GF-D8 (cell line): ENCODE measurements at places on chromosomes 16 and 17.

DNA sequence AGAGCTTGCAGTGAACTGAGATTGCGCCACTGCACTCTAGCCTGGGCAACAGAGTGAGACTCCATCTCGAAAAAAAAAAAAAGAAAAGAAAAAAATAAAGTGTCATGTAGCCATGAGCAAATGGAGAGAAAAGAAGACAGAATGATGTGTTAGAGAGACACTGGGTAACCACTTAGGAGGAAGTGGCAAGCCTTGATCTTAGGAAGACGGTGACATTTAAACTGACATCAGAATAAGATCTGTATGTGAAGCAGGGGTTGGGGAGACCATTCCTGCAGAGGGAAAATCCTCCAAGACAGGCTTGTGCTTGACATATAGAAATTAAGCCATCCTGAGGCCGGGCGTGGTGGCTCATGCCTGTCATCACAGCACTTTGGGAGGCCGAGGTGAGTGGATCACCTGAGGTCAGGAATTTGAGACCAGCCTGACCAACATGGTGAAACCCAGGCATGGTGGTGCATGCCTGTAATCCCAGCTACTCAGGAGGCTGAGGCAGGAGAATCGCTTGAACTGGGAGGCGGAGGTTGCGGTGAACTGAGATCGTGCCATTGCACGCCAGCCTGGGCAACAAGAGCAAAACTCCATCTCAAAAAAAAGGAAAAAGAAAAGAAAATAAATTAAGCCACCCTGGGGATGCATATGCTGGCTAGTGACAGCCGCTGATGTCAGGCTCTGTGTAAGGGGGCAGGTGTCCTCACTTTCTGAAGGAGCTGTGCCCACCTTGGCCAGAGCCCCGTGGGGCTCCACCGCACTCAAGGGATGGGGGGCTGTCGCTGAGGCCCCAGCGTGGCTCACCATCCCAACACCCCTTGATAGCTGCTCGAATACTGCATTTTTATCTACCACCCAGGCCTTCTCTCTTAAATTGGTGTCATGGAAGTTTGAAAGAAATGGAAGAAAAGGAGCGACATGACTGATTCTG, 13.1 kb upstream of the CYB5B start:
- no peak for DNase-seq

DNA sequence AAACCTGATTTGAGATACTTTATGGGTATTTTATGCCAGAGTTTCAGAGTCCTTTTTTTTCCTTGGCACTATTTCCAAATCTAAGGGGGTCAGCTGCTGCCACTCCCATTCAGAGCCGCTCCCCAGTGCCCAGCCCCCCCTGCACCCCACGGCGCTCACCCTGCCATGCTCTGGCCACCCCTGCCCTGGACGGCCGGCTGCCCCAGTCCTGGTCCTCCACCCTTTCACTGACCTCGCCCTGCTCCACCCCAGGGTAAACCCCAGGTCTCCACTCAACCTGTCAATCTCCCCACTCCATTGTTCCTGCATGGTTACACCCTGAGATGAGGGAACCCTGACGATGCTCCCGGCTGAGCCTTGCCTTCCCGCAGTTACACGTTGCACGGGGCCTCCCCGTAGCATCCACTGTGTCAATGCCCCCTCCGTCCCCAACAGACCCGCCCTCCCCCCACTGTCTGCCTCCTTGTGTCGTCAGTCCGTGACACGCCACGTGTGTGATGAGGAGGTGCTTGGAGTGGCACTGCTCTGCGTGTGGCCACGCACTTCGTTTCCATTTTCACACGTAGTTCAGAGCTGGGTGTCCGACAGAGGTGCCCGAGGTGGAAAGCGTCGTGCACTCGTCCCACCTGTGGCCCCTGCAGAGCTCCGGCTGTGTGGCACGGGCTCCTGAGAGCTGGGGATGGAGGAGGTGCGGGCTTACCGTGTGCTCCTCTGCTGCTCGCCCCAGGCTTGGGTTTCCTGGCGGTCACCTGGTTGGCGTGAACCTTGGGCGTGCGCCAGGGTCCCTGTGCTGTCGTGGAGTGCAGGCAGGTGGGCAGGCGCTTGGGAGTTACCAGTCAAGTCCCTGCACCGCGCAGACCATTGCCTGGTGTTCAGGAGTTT, 116.5 kb downstream of the BANP start:
- no peak for DNase-seq

- no peak for DNase-seq
Observed at GRCh38 chr17:19249681-19250080, 12.5 kb downstream of the EPN2 start.

DNA sequence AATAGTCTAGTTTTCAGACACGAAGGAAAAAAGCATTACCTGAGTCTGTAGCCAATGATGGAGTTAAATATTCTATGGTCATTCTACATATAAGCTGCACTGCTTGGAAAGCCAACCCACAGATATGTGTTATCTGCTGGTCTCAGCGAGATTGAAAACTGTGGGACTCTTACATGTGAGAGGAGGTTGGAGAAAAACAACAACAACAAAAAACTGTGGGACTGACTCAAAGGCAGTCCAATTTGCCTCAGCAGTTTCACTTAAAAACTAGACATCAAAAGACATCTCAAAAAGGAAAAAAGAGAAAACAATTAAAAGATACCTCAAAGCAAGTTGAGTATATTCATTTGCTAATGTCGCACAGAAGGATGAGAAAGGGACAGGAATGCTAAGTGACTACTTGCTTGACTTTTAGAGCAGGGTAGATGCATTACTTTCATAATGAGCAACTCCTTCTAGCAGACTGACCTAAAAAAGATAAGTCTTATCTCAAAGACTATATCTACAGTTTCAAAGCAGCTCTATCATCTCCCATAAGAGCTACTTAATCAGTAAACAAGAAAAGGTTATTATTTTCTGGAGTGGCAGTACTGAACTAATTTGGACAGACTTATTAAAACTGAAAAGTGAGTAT, 35.5 kb upstream of the ITGA2B start:
- DNase-seq = no peak

GRCh38 chr17:57138030-57138911, 53.2 kb downstream of the AKAP1 start:
- DNase-seq = no peak

DNA sequence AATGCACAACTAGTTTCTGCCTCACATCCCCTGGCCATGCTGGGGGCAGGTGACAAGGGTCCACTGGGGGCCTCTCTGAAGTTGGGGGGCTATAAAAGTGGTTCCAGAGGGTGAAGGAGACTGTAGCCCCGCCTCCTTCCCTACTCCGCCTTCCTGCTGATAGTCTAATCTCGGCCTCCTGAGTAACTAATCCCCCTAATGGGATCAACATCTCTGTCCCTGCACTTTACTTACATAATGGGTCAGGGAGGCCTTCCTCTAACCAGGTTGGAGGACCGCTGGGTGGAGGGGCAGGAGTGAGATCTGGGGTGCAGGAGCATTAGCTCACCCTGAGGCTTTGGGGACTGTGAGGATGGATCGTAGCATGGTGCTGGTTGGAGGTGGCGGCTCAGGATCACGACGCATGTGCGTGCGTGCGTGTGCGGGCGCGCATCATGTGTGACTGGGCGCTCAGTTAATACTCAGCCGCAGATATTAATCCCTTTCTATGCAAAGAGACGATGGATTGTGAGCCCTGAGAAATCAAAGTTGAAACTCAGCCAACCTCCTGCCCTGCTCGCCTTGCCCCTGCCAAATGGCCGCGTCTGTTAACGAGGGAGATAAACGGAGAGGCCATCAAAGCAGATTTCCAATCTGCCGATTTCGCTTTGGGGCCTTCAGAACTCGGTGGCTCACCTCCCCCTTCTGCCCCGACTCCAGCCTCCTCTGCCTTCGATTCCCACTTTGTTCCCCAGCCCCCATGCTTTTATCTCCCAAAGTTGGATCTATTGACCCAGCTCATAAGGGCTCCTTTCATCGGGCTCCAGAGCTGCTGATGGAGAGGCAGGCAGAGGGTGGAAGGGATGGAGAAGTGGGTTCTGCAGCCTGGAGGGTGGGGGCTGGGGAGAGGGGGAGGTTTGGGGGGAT, 107.3 kb downstream of the SDK2 start:
- DNase-seq = no peak

DNA sequence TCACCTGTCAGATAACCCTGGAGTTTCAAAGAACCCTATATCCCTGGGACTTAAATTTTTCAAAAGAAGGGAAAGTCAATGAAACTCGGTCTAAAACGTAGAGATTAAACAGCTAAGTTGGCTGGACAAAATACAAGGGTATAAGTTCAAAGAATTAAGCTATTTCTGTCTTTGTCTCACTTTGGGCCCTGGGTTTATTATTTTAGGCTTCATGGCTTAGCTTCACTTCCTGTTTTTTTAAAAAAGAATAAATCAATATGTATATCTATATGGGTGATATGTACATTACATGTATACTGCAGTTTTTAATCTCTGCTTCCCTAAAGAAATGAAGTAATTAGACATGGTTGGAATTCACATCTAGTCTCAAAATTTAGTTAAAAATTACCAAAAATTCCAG, 132.3 kb downstream of the TRIM37 start:
- DNase-seq = no peak

DNA sequence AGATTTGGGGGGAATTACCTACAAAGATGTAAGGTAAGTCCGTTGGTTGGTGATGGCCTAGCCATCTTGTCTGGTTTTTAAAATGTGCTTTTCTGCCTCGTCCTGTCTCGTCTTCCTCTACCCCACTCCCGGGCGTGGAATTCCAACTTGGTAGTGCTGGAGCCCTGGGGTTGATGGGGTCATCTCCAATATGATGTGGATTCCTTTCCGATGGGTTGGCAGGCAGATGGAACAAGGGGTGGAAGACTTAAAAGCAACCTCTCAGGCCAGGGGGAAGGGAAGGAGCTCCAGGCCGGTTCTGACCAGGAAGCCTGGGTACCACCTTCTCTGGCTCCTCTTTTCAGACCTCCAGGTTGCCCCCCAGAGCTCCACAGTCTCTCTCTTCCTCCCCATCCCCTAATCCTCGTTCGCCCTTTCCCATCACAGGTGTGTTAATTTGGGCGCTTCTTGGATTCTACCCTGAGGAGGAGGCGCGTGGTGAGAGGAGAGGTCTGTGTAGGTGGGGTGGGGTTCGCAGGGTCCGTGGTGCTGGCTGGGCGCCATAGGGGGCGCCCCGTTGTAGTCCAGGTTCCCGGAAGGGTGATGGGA, 5.1 kb upstream of the HOXB2 start:
- DNase-seq = no peak

DNA sequence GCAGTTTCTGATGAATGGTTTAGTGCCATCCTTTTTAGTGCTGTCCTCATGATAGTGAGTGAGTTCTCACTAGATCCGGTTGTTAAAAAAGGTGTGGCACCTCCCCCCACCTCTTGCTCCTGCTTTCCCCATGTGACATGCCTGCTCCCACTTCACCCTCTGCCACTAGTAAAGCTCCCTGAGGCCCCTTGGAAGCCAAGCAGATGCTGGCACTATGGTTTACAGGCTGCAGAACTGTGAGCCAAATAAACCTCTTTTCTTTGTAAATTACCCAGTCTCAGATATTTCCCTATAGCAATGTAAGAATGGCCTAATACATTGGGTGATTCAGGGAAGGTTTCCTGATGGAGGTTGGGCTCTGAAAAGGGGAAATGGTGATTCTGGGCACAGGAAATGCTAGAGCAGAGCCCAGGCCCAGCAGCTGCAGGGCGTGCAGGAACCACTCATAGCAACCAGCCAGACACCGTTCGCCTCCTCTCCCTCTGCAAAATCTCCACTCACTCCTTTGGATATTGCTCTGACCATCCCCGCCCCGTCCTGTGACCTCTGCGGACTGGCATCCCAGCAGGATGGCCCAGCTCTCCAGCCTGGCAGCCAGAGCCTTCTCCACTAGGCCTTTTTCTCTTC, 2.6 kb upstream of the ADORA2B start:
- no peak for DNase-seq

- no peak for DNase-seq
Observed at GRCh38 chr17:48795444-48796162, 21.4 kb downstream of the TTLL6 start.

DNA sequence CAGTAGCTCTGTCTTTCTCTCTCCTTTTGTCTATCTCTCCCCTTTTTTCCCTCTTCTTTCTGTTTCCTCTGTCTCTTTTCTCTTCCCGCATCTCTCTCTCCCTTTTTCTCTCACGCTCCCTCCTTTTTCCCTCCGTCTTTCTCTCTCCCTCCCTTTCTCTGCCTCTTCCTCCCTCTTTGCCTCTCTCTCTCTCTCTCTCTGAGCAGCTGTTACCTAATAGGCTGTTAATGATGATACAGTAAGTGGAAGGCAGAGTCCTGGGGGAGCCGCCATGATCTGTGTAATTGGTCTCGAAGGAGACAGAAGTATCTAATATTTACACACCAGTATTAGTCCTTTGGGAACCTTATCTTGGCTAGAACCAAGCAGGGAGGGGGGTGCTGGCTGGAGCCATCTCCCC, 136.1 kb upstream of the CIBAR2 start:
- DNase-seq = no peak
